ENCODE measurements at places on chromosomes 5 and 9.

DNA sequence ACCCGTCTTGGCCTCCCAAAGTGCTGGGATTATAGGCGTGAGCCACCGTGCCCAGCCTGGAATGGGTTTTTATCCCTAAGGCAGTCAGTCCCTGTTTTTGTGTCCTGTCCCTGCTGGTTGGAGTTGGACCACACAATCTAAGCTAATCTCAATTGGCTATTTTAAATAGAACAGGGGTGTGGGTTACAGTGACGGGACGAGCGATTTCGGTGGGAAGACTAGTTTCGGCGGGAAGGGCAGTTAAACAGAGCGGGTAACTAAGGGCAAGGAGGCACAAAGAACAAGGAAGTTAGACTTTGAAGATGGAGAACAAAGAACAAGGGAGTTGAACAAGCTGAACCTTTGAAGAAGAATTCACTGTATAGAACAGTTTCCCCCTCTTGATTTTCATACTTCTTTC lies 1.4 kb downstream of the GTF3C5 start:
- no peak for DNase-seq

GRCh38 chr5:174947548-174947947 lies 223.2 kb downstream of the MSX2 start:
- DNase-seq = no peak

DNA sequence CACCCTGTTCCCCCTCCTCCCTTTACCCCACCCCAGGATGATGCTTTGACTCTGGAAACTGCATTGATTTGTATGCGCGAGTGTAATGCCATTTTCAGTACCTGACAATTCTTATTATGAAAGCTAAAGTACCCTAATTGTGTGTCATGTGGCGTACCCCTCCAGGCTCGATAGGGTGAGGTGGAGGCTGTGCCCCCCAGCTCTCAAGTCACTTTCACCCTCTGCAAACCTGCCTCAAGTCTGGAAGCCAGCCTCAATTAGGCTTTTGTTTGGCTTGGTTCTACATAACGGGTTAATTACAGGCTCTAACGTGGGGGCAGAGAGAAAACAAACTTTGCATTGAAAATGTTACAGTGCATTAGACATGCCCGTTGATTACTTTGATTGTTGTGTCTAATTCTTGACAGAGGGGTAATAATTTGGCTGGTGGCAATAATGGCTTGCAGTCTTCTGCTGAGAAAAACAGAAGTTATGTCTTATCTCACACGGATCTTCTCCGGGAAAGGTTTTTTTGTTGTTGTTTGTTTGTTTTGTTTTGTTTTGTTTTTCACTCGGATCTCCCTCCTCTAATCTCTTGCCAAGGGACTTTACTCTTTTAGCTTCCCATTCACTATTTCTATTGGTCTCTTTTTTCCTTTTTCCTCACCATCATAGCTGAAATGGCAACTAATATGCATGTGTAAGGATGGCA lies 12.6 kb downstream of the ISL1 start:
- DNase-seq = no peak

- no peak for DNase-seq
Observed at GRCh38 chr5:90983711-90984124, 399.4 kb downstream of the ARRDC3 start.

DNA sequence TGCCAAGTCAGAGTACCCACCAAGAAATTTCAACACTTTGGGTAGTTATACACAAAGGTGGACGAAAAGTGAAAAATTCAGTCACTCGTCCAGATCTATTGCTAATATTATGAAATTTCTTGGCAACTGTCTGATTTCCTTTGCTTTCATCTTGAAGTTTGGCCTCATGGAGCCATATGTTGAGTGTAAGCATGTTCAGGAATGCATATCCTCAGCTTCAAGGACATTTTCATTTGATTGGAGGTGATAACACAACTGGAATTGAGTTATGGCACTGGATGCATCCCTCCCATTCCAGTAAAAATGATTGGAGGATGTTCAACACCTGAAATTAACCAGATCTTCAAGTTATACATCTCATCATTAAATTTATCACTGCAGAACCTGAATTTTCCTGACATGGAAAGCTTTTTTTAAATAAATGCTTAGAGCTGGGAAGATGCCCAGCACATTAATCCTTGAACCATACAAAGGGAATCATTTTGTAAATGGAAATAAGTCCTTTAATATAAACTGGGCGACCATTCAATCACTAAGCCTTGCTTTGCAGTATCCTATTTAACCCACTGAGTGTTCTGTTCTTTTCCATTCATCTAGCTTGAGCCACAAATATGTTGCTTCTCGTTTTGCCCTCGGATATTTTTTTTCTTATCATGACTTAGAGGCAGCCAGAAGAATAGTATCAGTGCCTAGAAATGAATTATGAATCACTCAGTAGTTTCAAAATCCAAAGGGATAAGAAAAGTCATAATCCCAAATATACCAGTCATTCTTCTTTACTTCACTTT lies 273.7 kb upstream of the PIK3R1 start:
- DNase-seq = peak; percentile 93

- peak; percentile 96 for DNase-seq
Observed at GRCh38 chr5:132490484-132491367, at the start of gene IRF1. IRF1 (minus strand) TSS chr5:132490773; CDS start chr5:132489478, 1,295 bp downstream.

DNA sequence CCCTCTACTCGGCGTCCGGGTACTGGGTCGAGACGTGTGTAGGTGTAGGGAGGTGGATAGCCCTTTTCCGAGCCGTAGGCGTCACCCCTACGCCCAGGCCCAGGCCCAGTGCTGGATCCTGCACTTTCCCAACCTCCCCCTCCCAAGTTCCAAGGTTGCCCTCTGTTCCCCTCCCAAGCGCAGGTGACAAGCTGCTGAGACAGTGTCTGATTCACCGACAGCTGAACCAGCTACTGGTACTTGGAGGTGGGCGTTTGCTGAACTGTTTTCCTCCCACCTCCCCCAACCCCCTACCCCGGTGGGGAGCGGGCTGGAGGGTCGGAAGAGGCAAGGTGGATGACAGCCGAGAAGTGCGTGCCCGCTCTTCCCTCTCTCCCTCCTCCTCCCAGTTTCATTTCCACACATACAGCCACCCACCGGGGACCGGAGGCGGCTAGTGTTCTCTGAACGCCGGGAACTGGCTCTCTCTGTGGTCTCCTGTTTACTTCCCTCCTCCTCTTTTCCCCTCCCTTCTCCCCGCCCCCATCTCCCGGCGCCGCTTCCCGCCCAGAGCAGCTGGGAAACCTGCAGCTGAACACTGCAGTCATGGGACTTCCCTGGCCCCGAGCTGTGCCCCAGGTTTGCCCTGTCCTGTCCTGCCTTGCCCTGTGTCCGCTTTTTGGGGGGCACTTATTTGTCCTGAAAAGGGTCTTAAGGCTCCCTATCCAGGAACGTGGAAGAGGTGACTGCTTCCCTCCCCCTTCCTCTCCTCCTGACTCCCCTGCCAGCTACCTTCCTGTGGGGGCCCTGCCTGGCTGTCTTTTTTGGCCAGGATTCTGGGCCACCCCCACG lies 6.2 kb upstream of the KLF9 start:
- DNase-seq = peak; percentile 86

DNA sequence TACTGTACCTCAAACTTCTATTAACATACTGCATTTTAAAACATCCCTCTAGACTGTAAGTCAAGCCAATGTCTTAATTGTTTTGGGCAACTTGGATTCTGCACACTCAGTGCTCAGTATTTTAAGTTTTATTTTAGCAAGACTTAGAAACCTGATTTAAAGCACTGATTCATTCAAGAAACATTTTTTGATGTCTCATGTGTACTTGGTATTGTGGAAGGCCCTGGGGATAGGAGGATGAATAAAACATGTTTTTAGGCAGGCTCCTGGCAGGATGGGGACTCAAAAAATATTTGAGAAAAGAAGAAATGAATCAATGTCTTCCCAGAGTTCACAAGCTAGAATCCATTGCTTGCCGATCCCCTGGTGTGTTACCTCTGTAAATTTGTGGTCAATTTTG lies 334.0 kb upstream of the PUM3 start:
- DNase-seq = peak; percentile 11

- no peak for DNase-seq
Observed at GRCh38 chr9:89194421-89195130, 16.0 kb upstream of the SHC3 start.

GRCh38 chr9:124969401-124969800 lies 28.5 kb upstream of the GOLGA1 start:
- no peak for DNase-seq

DNA sequence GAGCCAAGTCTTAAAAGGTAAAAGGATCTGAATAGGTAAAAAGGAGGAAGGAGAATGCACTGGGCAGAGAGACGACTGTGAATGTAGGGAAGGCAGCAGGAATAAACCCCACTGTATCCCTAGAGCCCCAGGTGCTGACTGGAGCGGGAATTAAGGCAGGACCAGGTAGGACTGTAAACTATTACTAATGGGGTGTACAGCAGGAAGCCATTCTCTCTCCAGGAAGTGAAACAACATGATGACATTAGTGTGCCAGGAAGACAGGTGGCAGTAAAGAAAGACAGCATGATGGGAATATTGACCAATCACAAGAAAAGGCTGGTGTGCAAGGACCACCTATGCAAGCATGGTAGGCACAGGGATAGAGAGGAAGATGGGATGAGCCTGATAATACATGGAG lies 433.0 kb downstream of the DNAH5 start:
- DNase-seq = no peak

- peak; percentile 61 for DNase-seq
Observed at GRCh38 chr9:37329576-37329975, 92.9 kb upstream of the GRHPR start.

- DNase-seq = no peak
Observed at GRCh38 chr9:103981912-103982311, 112.2 kb upstream of the SMC2 start.

DNA sequence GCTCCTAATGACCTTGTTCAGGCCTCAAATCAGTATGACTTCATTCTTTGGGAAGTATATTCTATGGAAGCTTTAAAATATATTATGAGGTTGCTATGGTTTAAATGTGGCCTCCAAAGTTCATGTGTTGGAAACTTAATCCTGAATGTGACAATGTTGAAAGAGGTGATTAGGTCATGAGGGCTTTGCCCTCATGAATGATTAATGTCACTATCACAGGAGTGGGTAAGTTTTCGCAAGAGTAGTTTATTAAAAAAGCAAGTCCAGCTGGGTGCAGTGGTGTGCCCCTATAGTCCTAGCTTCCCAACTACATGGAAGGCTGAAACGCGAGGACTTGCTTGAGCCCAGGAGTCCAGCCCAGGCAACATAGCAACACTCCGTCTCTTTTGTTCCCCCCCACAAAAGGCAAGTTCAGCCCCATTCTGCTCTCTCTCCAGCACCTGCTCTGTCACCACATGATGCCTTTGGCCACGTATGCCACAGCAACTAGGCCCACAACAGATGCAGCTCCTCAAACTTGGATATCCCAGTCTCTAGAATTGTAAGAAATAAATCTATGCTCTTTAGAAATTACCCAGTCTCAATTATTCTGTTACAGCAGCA lies 105.3 kb downstream of the SIL1 start:
- DNase-seq = no peak

GRCh38 chr5:148290271-148291195 lies 21.7 kb upstream of the SPINK7 start:
- peak; percentile 29 for DNase-seq

DNA sequence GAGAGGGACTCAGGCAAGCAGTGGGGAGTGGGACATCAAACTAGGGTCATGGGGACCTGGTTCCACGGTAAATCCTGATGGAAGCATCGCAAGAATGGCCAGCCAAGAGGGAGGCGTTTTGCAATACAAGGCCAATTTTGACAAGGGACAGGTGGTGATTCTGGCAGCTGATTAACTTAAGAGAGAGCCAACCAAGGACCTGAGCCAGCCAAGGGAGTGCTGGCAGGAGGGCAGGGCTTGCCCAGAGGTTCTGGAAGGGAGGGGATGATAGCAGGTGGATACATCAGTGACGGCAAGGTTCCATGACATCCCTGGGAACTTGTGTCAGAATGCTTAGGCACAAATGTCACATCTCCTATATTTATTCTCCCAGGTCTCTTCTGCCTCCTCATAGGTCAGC lies 32.8 kb upstream of the PUM3 start:
- DNase-seq = no peak

- peak; percentile 63 for DNase-seq
Observed at GRCh38 chr9:33125871-33126823, 41.0 kb downstream of the B4GALT1 start.

DNA sequence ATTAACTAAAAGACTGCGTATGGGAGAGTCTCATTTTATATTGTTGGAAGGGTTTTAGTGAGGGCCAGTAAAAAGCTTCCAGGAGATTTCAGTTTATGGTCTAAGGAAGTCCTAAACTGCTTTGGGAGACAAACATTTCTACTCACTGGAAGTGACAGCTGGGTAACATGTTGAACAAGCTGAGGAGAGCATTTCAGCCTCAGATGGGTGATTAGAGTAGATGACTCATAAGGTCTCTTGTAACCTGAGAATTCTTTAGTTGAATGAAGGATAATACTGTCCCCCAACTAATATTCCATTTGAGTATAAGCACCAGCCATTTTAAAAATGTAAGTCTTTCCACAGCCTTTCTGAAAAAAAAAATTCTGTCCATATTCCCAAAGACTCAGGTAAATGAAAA lies 218.0 kb upstream of the C9orf72 start:
- DNase-seq = no peak

Data from fibroblast of the aortic adventitia (primary cell).